CD4-positive, alpha-beta T cell treated with Interleukin-17A for 4 hours (primary cell): ENCODE measurements at places on chromosomes 5 and 9.

DNA sequence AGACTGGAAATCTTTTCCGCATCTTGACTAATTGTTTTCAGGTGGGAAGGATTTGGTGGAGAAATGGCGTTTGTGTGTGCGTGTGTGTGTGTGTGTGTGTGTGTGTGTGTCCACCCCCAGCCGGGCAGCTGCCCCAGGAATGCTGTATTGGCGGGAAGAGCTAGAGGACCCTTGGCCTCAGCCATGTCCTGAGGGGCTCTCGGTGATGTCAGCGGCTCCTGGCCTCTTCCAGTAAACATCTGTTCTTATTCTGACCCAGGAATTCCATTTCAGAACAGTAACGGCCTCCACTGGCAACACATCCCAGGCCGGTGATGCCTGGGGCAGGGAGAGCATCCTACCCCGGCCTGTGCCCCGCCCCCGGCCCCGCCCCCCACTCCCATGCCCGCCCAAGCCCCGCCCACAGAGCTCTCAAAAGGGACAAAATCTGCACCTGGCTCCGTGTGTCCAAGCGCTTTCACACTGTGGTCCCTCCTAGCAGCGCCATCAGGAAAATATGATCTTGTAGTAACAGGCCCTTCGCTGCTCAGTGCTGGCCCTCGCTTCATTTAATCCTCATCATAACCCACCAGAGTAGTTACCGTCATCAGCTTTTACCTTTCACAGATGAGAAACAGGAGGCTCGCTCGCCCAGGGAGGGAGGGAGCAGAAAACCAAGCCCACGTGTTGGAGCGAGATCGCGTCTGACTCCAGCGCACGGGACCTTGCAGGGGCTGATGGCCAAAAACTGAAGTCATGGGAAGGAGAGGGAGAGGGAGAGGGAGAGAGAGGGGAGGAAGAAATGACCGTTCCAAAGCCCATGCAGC lies 18.9 kb downstream of the ADAMTS2 start:
- DNase-seq: no peak

- DNase-seq: no peak
Measured at GRCh38 chr5:122723606-122724352, 51.1 kb upstream of the SNX2 start.

DNA sequence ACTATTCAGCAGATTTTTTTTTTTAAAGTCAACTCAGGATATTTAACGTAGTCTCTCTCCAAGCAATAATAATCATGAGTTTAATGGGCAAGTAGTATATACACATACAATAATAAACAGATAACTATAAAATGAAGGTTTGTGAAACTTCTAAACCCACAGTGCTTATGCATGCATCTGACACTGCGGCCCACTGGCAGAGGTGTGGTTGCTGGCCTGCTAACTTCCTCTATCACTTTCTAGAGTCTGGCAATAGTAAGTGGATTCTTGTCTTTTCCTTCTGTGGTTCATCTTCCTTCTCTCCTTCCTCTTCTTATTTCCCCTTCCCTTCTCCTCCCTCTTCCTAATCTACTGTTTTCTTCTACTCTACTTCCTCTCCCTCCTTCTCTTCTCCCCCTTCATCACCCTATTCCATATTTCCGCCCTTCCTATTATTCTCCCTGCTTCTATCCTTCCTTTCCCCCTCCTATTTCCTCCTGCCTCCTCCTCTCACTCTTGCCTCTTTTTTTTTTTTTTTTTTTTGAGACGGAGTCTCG lies 18.6 kb upstream of the AGXT2 start:
- DNase-seq: no peak

DNA sequence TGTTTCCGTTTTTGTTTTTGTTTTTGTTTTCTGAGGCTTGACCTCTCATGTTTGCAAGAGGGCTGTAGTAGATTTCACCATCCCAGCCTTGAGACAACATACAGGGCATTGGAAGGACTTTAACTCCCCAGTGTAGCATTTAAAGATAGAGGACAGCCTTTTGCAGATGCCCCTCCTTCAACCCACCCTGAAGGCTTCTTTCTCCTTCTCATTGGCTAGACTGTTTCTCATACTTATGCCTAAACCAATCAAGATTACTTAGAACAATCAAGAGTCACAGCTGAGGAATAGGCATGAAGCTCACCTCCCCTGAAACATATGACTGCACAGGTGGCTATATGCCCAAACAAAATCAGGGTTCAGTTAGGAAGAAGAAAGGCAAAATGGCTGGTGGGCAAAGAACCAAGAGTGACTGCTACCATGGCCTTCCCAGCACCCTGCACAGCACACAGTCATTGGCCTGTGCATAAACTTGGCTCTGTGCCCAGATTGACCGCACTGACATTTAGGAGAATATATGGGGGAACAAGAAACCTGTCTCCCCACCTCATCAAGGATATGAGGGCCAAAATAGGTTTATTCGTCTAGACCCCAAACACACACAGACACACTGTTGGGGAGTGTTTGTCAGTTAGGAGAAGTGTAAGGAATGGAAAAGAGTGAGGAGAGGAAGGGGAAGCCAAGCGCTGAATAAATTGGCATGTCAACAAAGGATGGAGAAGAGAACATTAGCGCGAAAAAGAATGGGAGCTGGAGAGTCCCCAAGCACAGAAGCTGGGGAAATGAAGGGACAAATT lies 137.3 kb upstream of the RANBP3L start:
- no peak for DNase-seq

- DNase-seq: no peak
Measured at GRCh38 chr9:738209-738915, 103.1 kb upstream of the DMRT1 start.

DNA sequence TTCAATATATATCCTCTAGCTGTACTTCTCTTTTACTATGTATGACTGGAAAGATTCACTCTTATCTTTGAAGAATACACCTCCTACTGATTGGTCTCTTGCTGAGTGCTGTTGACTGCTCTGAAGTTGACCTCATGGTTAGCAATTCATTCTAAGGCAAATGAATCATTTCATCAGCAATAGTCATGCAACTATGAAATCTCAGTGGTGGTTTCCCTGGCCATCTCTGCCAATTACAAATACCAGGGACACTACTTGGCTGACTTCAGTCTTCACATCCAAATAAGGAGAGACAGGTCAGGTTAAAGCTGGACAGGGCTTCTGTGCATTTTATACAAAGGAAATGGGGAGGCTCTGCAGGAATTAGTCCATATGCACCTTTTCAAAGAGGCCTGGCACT lies 333.5 kb upstream of the ACTBL2 start:
- DNase-seq: no peak

DNA sequence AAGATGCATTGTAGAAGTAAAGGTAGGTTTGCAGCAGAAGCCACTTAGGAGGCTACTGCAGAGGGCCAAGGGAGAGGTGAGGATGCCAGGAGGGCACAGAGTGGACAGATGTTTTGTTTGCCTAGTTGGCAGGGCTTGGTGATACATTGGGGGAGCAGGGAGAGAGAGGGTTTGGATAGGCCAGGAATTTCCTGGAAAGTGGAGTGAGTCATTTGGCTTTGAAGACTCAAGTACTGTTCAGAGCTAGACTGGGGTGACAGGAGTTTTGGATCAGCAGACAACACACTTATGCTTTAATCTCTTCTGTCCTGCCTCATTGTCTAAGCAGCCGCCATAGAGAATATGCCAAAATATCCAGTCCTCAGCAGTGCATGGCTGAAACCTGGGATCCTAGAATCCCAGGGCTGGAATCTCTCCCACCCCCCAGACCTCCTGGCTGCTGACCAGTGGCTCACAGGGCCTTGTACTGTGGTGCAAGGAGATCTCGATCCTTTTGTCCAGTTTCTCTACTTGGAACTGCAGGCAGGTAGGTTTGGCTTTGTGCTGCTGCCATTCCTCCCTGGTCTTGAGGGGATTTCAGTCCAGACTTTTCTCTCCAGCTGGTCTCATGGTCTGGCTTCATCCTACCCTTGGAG lies 11.0 kb downstream of the TMEM268 start:
- no peak for DNase-seq
